DMS79 (cell line): ENCODE measurements at places on chromosomes 5 and 9.

DNA sequence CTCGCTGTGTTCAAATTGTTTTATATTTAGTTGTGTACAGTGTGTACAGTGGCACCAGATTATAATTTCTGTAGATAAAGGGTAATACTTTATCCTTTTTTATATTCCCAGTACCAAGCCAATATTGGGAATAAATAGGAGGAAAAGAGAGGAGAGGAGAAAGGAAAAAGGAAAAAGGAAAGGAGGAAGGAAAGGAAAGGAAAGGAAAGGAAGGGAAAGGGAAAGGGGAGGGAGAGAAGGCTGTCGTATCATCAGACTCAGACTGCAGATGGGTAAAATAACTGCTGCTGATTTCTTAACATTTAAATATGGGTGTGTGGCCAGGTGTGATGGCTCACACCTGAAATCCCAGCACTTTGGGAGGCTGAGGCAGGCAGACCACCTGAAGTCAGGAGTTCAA, 51.0 kb downstream of the C5orf22 start:
- DNase-seq, result no peak

- no peak for DNase-seq
Observed at GRCh38 chr9:99894826-99895225, 11.6 kb upstream of the STX17 start.

DNA sequence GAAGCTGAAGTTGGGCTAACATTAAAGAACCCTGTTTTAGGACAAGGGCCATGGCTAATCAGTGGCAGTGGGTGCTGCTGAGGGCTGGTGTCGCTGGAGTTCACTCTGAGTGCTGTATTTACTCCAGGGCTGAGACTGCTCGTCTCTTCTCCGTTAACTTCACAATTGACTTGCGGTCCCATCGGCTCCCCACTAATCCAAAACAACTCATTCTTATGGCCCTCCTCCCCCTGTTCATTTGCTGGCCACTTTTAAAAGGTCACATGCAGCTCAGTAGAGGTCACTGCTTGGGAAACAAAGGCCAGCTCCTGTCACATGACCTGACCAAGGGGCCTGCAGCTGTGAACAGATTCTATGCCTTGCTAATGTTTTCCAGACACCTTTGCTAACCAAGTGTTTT, 38.4 kb downstream of the PTCH1 start:
- no peak for DNase-seq

DNA sequence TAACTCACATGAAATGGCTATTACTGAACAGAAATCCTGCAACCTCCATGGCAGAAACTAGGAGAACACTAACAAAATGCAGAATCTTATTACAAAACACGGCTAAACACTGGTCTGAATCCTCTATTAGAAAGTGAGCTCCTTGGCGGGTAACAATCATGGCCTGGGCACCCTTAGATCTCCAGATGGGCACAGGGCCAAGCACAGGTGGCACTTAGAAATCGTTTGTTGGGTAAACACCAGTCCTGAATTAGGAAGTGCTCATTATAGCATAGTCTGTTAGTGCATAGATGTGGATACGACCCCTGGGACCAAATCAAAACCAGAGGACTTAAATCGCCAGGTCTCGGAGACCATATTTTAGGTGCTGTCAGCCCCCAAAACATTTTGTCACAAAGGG, 14.4 kb downstream of the VDAC1 start:
- DNase-seq, result peak; percentile 17

- DNase-seq, result peak; percentile 26
Observed at GRCh38 chr5:91280362-91281269, 102.5 kb downstream of the ARRDC3 start.

GRCh38 chr5:174567506-174568141, 156.8 kb upstream of the MSX2 start:
- DNase-seq, result no peak

DNA sequence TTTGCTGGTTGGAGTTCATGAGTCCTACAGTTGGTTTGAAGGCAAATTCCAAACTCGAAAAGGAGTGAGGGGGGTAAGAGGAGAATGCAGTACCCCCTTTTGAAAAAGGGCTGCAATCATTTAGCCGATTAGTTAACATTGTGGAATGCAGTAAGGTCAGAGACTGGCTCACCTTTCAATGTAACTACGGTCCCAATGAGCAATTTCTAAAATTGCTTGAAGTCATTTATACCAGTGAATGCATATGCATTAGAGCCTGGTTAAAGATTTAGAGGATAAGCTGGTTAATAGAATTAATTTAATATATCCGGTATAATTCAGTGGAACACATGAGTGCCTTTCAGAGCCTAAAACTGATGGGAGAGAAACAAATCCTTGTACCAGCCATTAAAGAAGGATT, 172.6 kb upstream of the PAPPA start:
- no peak for DNase-seq

- DNase-seq, result no peak
Observed at GRCh38 chr5:1555808-1556731, 32.3 kb upstream of the LPCAT1 start.

DNA sequence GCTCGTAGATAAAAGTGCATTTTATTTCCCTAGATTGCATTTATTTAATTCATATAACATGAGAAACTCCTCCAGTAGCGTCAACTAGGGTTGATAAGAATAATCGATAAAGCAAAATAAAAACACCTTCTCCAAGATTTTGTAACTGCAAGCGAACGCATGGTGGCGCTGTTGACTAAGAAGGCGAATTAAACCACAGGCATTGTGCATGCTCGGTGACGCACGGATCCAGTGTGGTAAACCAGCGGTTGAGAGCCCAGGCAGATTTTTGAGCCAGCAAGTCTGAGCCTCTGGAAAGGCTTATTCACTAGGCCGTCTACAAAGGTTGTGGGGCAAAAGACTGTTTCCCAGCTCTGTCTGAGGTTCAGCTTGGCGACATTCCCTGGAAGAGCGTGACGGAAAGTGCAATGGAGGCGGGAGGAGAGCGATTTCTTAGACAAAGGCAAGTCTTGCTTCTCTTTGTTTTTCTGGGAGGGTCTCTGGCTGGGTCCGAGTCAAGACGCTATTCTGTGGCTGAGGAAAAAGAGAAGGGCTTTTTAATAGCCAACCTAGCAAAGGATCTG, at the start of gene PCDHB3:
PCDHB3 (plus strand) TSS at position 231 of the 563 bp plus-strand sequence; CDS start at position 408, 177 bp downstream.
- no peak for DNase-seq

DNA sequence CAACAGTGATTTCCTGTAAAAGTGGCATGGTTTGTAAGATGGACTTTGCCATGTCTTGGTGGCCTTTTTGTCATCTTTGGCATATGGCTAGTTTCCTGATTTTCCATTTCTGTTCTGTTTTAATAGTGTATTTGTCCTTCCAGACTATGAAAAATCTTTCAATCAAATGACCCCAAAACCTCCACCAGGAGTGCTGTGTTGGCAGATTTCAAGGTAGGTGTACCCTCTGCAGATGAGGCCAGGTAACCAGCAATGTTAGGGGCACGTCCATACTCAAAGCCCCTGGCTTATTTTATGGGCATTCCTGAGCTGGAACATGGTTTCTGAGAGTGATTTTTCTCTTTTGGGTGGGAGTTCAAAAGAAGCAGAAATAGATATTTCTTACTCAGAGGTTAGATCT, 15.2 kb upstream of the MAP1B start:
- DNase-seq, result no peak

GRCh38 chr5:167953151-167953798, 338.2 kb upstream of the WWC1 start:
- no peak for DNase-seq

- DNase-seq, result no peak
Observed at GRCh38 chr5:157665467-157666070, 5.8 kb upstream of the C5orf52 start.

GRCh38 chr5:122473138-122473843, 161.3 kb downstream of the SNCAIP start:
- DNase-seq, result no peak

DNA sequence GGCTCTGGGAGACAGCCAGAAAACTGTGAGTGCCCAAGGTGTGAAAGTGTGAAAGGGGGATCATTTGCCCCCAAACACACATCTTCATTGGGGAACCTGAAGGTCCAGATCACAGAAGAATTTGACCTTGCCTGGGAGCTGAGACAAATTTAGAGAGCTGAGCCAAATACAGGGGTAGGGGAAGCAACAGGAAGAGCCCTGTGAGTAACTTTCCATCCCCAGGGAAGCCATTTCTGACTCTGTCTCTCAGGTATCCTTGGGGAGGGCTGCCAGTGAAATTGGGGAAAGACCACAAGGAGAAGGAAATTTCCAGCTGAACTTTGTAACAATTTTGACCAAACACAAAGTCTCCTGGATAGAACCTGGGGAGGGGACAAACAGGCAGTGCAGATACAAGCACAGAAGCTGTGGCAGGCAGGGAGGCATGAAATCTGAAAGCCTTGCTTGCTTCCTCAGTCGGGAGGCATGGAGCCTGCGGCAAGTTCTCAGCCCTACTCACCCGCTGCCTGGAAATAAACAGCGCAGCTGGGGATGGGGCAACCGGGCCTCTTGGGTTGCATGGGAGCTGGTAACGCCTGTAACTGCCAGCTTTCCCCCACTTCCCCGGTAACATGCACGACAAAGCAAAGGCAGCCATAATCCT, 31.5 kb upstream of the ZCCHC9 start:
- DNase-seq, result no peak

- no peak for DNase-seq
Observed at GRCh38 chr5:91331705-91332104, 51.4 kb downstream of the ARRDC3 start.

GRCh38 chr9:110197330-110198187, 10.4 kb downstream of the C9orf152 start:
- no peak for DNase-seq

GRCh38 chr5:57458443-57458842, 24.2 kb downstream of the ACTBL2 start:
- no peak for DNase-seq

- no peak for DNase-seq
Observed at GRCh38 chr5:142425286-142426065, 100.7 kb upstream of the SPRY4 start.

GRCh38 chr5:168607946-168608345, 28.8 kb upstream of the PANK3 start:
- no peak for DNase-seq

GRCh38 chr5:8340739-8341344, 471.9 kb downstream of the MTRR start:
- no peak for DNase-seq

GRCh38 chr5:163407034-163407655, 30.2 kb upstream of the CCNG1 start:
- DNase-seq, result no peak

DNA sequence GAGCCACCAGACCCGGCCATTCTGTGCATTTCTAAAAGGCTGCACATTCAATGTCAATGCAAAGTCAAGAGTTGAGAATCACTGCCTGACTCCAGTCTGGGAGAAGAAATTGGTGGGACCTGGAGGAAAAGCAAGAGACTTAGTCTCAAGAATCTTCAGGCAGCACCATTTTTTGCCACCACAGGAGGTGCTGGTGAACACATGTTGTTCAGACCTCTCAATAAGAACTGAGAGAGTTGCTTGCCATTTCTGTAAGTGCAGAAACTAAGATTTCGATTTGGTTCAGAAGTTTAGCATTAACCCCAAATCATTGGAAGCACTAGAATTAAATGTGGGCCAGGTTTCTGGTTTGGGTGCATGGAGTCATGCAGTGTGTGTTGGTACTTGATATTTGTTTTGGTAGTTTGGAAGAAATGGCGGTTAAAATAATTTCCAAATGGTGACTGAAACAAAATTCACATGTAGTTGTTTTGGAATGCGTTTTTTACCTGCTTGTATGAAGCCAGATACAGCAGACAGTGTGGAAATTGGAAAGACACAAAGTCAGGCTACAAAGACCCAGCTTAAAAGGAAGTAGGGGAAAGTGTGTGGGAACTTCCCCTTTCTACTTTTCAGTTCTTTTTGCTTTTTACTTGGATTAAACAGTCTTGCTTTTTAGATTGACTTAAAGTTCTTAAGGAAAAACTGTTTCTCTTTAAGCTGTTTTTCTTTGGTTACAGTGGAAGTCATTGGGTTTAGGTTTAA, 20.4 kb downstream of the PDE8B start:
- no peak for DNase-seq

DNA sequence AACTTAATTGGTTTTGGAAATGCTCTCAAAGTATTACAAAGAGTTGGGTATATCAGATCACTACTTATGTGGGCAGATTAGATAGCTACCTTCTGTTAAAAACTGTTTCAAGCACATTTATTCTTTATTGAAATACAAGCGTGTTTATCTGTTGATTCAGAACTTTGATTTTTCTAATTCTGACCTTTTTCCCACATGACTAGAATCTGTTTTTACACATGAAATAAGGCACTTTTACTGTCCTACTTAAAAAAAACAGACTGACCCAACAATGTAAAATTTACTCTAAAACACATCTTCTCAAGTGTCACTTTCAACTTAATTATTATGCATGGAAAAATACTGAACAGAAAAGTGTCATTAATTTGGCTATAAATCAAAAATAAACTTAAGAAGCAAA, 4.8 kb downstream of the NR6A1 start:
- DNase-seq, result no peak

GRCh38 chr9:95132366-95133324, 184.9 kb downstream of the FANCC start:
- DNase-seq, result peak; percentile 52

DNA sequence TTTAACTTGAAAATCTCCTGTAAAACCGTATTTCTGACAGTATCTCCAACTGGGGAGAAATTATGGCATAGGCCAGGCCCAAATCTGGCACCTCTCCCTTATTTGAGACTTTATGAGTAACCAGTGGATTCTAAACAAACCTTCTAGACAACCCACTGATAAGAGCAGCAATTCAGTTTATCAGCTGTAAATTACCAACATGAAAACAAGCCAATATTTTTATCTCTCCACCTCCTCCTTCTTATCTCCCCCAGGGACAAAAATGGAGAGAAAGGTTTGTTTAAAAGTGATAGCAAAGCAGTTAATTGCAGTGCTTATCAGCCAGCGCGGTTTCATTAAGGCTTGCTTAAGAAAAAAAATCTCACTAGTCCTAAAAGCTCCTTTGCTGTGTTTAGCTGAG, 53.8 kb downstream of the KCNV2 start:
- DNase-seq, result no peak

- no peak for DNase-seq
Observed at GRCh38 chr9:121663591-121663990, 12.2 kb downstream of the DAB2IP start.
